ENCODE measurements at places on chromosomes 6 and 20. TPM values are rescaled to one million over a fixed set of nuclear protein-coding genes. Genes with fewer than 3 reads are reported as not detected.

The LGSN gene
- total RNA-seq: 0.39 TPM

The SPEF1 gene
- 8.5 TPM for total RNA-seq

The ZBTB24 gene
- 7.6 TPM for total RNA-seq

The HTR1E gene
- total RNA-seq: 1.7 TPM

The KIF25 gene
- 3.0 TPM for total RNA-seq

The ELOVL4 gene
- 11.0 TPM for total RNA-seq

The RIMS4 gene
- 24.5 TPM for total RNA-seq
